ENCODE measurements at places on chromosomes 11 and 22.

DNA sequence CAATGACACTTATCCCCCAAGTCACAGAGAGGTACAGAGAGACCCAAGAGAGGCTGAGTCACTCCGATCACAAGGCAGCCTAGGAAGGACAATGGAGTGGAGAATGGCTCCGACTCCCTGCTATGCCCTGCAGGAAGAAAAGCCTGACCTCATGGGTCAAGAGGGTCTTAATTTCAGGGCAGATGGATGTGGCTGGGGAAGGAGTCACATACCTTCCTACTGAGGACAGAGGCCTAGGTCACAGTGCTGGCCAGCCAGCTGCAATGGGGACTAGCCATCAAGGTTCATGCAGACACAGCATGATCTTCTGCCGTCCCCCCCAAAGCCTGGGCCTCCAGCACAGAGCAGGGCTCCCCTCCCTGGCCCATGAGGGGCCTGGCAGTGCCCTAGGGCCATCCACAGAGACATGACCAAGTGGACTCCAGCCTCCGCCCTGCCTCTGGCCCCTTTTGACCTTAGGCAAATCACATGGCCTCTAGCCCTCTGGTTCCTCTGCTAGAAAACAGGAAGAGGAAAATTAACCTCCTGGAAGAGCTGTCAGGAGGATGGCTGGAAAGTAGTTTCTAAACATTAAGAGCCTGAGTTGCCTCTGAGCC lies 1.8 kb downstream of the ARRB1 start:
- DNase-seq = no peak

DNA sequence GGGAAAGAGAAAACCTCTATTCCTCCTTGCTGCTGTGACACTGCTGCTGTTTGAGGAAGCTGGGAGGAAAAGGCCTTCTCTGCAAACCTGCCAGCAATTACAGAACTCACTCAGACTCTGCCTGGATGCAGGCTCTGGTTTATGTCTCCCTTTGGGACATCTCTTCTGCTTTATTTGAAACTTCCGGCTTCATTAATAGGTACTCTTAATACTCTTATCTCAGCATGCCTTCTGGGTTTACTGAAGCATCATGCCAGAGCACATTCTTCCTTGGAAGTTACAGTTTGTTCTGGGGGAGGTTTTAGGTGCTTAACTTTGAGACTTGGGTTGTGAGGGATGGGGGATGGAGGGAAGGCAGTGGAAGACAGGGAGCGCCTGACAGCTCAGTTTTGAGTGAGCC lies 79.9 kb downstream of the NAV2 start:
- no peak for DNase-seq

DNA sequence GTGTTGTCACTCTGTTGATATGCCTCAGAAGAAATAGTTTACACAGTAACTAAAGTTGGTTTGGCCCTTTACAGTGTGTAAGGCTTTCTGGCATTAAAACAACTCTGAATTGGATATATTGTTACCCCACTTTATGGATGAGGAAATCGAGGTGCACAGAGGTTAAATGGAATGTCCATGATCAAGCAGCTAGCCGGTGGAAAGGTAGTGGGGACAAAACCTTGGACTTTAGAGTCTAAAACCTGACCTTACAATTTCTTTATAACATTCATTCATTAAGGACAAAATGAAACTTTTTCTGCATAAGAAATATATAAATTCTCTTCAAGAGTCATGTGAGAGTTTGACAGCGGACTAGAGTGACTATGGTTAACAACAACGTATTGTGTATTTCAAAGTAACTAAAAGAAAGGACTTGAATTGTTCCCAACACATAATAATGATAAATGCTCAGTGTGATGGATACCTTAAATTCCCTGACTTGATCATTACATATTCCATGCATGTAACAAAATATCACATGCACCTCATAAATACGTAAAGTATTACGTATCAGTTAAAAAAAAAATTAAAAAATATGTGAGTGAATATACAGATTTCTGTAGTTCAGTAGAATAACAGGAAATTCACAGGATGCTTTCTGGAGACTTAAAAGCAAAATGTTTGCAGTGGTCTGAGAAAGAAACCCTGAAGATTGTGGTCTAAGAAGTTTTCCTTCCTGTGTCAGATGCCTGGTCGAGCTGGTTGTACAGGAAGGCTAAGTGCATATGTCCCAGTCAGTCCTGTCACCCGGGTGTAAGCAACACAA lies 51.0 kb downstream of the TEAD1 start:
- no peak for DNase-seq

GRCh38 chr11:17392872-17393271 lies 4.4 kb upstream of the KCNJ11 start:
- DNase-seq = no peak

- no peak for DNase-seq
Observed at GRCh38 chr22:27193215-27193614, 535.8 kb downstream of the MIAT start.

GRCh38 chr22:17753401-17753989 lies 20.8 kb downstream of the BID start:
- DNase-seq = no peak

- DNase-seq = no peak
Observed at GRCh38 chr11:48103621-48104567, 112.7 kb upstream of the OR4B1 start.

- DNase-seq = no peak
Observed at GRCh38 chr11:107840129-107840484, 18.5 kb downstream of the SLC35F2 start.

DNA sequence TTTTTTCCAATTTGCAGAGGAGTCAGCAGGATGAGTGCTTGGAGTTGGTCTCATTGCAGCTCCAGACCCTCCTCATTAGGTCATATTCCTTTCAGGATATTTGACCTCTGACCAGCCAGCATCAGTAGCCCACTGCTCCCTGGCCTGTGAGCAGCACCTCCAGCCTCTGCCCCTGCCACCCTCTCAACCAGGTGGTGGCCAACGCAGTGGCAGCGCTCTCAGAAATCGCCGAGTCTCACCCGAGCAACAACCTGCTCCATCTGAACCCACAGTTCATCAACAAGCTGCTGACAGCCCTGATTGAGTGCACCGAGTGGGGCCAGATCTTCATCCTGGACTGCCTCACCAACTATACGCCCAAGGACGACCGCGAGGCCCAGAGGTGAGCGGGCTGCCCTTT lies 27.0 kb downstream of the C22orf42 start:
- DNase-seq = no peak

- no peak for DNase-seq
Observed at GRCh38 chr22:31119026-31119717, 3.6 kb upstream of the INPP5J start.

GRCh38 chr22:48844056-48844675 lies 983.5 kb downstream of the BRD1 start:
- DNase-seq = no peak

Data from nephron progenitor cell (in vitro differentiated cells).